Skin of body (tissue), 3 donors: ENCODE measurements at places on chromosomes 6 and 20. TPM values are rescaled to one million over a fixed set of nuclear protein-coding genes. Genes with fewer than 3 reads are reported as not detected.

PHACTR1 gene
- total RNA-seq: 12.7 TPM

GRCh38 chr6:12832226-12832735 is 115.7 kb downstream of the PHACTR1 start:
- DNase-seq: no peak

DNA sequence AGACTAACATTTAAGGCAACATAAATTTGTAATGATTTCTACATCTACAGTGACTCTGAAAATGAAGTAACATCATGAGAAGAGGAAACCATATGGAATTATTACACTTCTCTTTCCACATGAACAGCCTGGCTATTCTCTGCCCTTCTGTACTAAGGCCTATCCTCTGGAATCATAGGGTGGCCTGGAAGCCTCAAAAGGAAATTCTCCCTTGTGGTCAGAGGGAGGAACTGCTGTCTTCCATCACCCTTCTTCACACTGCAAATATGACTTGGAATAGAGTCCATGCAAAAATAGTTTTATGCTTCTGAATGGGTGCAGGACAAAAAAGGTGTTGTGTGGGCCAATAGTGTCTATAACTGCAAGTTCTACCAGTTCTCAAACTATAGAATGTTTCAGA is 44.6 kb upstream of the SH3BGRL2 start:
- DNase-seq: no peak

GRCh38 chr6:1424306-1424927 is 35.0 kb downstream of the FOXF2 start:
- DNase-seq: no peak

HLA-DRB5 gene
- total RNA-seq: 0.79 TPM

DNA sequence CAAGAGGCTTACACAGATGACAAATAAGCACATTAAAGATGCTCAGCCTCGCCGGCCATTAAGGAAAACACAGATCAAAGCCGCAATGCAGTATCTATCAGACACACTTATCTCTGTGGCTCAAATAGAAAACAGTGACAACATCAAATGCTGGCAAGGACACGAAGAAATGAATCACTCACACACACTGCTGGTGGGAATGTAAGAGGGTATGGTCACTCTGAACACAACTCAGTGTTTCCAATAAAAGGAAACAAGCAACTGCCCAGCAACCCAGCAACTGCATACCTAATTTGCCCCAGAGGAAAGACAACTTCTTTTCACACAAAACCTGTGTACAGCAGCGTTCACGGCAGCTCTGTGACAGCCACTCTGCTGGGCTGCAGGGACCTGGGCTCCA is 155.8 kb downstream of the WDR27 start:
- DNase-seq: no peak

- peak; percentile 70 for DNase-seq
Observed at GRCh38 chr6:139291813-139292619, at the start of gene TXLNB. TXLNB (minus strand) TSS chr6:139291998; CDS start chr6:139288899, 3,099 bp downstream.

TMEM244 gene
- total RNA-seq: 4.2 TPM

MOG gene
- total RNA-seq: not detected

- DNase-seq: no peak
Observed at GRCh38 chr20:18187020-18187419, 49.4 kb downstream of the KAT14 start.
